ENCODE measurements at places on chromosomes 7 and 10.

DNA sequence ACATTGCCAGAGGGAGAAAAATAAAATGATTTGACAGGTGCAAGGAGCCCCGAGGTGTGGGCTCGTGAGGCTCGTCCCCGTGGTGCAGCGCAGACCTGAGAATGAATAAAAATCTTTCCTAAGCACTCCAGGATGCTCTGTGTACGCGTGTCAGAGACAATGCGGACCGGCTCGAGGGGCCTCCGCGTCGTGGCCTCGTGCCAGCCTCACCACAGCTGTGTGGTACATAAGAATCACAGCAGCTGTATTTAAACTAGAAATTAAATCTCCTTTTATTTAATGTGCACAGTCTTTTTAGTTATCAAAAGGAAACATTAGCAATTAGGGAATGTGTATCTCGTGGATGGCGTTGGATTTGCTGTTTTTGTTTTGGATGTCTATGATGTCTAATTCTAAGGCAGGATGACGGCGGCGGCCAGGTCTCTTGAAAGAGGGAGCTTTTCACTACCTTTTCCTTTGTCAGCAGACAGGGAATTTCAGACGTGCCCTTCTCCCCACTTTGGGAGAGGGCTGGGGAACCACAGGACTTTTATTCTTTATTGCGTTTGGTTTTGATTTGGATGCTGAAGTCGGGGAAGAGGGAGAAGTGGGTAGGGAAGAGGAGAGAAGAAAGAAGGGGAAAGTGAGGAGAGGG lies 365.3 kb upstream of the SHH start:
- DNase-seq: no peak

- no peak for DNase-seq
These were observed 20.3 kb upstream of the HECTD2 start for GRCh38 chr10:91389636-91390512.

GRCh38 chr7:106326594-106327537 lies 42.1 kb upstream of the NAMPT start:
- no peak for DNase-seq

- DNase-seq: no peak
These were observed 296.5 kb downstream of the SORCS3 start for GRCh38 chr10:104937567-104937966.

DNA sequence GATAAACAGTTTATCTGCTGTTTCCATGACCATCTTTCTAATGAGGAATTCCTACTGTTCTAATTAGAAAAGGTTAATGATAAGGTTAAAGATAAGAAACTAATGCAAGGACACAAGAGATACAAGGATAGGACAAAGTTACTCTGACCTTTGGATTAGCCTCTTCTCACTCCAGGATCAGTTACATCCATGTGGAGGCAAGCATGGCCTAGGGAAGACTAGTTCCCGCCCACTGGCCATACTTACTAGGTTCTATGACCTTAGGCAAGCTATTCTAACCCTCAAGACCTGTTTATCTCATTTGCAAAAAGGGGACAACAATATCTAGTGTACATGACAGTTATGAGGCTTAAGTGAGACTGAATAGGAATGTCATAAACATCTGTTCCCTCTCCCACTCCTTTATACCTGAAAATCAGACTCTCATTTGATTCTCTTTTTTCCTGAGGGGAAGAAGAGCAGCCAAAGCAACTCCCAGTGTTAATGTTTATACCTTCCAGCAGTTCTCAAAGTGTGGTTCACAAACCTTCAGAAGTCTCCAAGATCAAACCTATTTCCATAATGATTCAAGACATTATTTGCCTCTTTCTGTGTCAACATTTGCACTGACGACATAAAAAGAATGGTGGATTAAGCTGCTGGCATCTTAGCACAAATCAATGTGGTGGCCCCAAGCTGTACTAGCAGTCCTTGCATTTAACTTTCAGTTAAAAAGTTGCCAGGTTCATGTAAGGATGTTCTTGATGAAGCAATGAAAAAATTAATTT lies 72.0 kb downstream of the SRPK2 start:
- DNase-seq: no peak

DNA sequence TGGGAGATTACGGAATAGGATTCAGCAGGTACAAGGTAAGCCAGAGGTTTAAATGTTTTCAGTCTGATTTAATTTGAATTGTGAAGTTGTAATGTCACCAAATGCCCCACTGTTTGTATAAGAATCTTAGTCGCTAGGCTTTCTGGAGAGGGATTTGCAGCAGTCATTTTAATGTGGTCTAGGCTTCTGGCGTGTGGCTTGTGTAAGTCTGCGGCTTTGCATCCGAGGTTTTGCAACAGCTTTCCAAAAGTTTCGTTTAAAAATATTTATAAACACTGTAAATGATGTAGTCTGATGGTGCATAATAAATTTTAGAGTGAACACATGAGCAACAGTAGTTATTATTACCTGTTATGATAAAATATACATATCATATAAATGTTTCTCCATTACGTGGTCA lies 26.1 kb upstream of the BHLHA15 start:
- no peak for DNase-seq

- no peak for DNase-seq
These were observed 252.5 kb downstream of the TWIST1 start for GRCh38 chr7:18864967-18865366.

DNA sequence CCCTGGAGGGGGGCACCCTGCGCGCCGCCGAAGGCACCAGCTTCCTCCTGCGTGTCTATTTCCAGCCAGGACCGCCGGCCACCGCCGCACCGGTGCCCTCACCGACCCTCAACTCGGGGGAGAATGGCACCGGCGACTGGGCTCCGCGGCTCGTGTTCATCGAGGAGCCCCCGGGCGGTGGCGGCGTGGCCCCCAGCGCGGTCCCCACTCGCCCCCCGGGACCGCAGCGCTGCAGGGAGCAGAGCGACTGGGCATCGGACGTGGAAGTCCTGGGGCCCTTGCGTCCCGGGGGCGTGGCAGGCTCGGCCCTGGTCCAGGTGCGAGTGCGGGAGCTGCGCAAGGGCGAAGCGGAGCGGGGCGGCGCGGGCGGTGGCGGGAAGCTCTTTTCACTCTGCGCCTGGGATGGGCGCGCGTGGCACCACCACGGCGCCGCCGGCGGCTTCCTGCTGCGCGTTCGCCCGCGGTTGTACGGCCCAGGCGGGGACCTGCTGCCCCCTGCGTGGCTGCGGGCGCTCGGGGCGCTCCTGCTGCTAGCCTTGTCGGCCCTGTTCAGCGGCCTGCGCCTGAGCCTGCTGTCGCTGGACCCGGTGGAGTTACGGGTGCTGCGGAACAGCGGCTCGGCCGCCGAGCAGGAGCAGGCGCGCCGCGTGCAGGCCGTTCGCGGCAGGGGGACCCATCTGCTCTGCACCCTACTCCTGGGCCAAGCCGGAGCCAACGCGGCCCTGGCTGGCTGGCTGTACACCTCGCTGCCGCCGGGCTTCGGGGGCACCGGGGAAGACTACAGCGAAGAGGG lies 594 bp downstream of the CNNM1 start:
- DNase-seq: no peak

GRCh38 chr7:123185756-123186155 lies 14.0 kb downstream of the SLC13A1 start:
- no peak for DNase-seq

- DNase-seq: no peak
These were observed 246.2 kb upstream of the PPP2R2D start for GRCh38 chr10:131654471-131655087.

DNA sequence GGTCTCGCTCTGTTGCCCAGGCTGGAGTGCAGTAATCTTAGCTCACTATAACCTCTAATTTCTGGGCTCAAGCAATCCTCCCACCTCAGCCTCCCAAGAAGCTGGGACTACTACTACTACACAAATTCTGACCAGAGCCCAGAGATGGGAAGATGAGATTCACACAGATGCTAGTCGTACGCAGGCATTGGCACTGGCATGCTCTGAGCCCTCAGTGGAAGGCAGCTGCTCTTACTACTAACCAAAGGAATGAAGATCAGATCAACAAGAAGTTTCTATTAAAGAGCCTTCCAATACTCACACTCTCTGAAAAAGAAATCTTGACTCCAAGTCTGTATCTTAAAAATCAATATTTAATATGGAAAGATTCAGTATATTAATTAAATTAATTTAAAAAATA lies 10.7 kb downstream of the GDF2 start:
- no peak for DNase-seq

DNA sequence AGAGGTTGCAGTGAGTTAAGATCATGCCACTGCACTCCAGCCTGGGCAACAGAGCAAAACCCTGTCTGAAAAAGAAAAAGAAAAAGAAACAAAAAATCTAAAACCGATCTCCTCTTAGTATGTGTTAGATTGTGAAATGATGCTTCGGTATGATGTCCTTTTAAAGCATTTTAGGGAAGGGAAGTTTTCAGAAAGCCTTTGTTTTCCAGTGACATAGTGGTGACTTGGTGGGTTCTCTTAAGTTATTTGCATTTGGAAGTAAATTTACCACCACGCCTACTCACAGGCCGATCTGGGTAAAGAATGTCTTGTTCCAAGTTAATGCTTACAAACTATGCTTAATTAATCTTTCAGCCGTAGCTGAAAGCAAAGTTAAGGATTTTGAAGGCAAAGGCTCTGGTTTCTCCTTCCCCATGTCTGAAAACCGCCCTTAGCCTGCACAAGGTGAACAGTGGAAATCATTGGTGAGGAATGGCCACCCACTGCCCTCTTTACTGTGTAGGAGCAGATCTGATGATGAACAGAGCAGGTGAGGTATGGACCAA lies 10.7 kb downstream of the MTURN start:
- no peak for DNase-seq

DNA sequence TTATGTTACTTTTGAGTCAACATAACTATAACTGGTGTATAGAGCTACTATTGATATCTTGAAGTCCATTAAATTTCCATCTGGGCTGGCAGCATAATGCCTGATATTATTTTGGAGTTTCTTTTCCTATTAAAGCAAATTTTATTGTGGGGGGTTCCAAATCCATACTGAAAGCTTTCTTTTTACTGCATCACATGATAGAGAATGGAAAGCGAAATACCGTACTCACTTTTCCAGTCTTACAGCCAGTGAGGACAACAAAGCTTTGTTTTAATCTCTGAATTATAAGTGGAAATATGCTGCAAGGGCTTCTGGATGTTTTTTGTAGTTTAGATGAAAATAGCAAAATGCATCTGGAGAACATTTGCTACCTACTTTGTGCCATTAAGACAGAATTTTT lies 477.5 kb upstream of the SEMA3D start:
- no peak for DNase-seq

DNA sequence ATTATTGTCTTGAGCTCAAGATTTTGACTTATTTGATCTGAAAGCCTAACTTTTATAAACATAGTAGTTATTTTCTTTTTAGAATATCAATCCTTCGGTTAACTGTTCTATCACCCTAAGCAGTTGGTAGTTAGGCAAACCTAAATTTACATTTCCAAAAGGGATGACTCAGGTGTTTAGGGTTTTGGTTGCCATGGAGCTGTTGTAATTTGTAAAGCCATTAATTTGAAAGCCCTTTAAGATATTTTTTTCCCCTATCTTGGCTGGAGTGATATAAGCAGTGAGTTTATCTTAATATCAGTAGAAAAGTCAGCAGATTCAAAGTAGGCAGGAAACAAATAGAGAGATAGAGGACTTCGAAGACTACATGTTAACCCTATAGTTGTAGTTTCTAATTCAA lies 1472.6 kb upstream of the CELF2 start:
- DNase-seq: no peak

DNA sequence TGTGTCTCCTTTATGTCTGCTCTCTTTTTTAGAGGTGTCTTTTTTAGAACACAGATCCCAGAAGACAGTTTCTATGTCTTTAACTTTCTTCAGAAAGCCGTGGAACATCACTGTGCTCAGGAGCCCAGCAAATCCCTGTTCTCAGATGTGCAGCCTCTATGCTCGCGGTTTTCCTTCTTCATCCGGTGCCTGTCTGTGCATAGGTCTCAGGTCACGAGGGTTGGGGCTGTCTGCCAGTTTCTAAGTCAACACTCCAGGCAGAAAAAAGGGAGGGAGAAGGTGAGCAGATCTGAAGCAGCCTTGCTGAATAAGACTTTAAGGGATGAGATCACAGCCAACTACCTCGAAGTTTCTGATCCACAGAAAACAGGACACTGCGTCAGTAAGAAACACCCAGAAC lies 68.5 kb downstream of the CRTAC1 start:
- no peak for DNase-seq

DNA sequence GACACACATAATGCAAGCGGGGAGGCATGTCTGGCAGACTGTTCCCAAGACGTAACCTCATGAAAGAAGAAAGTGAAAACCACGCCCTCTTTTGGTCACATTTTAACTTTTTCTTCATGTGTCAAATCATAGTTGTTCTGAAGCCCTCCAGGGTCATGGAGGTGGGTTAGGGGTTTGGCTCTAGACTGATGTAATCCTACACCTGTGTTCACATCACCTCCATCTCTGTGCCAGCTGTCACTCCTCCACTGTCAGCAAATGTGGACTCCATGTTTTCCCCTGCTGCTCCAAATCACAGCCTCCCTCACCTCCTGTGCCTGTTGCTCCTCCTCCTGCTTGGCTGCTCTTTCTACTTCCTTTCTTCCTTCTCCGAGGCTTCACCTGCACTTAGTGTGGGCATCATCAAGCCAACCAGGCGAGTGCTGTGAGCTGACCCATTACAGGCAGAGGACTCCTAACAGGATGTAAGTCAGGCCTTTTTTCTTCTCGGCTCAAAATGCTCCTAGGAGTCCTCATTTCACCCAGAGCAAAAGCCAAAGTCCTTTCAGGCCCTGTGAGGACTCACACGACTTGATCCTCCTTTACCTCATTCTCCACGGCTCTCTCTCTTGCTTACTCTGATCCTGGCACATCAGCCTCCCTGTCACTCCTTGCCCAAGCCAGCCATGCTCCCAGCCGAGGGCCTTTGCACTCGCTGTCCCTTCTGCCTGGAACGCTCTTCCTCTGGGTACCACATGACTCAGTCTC lies 66.4 kb upstream of the IFRD1 start:
- no peak for DNase-seq

DNA sequence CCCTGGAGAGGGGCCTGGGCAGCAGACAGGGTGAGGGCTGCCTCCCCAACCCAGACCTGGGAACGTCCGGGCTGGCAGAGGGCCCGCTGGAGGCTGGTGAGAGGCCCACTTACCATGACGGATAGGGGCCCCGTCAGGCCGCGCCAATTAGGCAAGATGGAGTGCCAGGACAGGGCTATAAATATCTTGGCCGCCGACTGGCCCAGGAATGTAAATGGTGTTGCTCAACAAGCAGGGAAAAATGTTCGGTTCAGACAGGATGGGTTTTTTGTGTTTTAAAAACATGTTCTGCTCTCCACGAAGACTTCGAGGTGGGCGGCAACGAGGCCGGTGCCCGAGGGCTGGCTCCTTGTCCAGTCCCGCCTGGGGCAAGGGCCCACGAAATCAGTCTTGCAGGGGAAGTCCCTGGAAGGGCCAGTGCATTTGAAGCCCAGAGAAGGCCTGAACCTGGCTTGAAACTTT lies 35.8 kb upstream of the ELN start:
- no peak for DNase-seq

- no peak for DNase-seq
These were observed 110.6 kb downstream of the RNLS start for GRCh38 chr10:88472540-88472939.

DNA sequence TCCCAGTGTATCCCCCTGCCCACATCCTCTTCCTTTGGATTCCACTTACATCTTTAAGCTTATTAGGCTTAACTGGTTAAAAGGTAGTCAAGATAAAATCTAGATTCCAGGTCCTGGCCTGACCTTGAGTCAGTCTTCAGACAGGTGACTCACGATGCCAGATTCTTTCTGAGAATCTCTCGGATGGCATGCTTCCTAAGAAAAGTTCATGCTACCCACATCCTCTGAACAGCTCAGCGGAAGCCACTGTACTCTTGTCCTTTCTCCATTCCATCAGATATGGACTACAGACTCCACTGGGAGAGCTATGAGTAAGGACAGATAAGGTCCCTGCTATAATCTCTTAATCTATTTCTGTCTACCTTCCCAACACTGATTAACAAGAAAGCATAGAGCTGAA lies 43.4 kb downstream of the DNMBP start:
- DNase-seq: no peak

- DNase-seq: no peak
These were observed 23.5 kb upstream of the CARD11 start for GRCh38 chr7:3067193-3067592.

Measured in esophagus squamous epithelium (tissue), 5 donors.